ENCODE measurements at places on chromosomes 16 and 17. TPM values are rescaled to one million over a fixed set of nuclear protein-coding genes. Genes with fewer than 3 reads are reported as not detected.

- H3K27me3 ChIP-seq: no peaks in the 10 kb centered on the region
- no peak overlapping the region for H3K27ac ChIP-seq
- no peak overlapping the region for H3K4me3 ChIP-seq
- DNase-seq: no peak
- H3K36me3 ChIP-seq: no peaks in the 10 kb centered on the region
These were observed 18.9 kb downstream of the KCNJ18 start for GRCh38 chr17:21711182-21711581.

DNA sequence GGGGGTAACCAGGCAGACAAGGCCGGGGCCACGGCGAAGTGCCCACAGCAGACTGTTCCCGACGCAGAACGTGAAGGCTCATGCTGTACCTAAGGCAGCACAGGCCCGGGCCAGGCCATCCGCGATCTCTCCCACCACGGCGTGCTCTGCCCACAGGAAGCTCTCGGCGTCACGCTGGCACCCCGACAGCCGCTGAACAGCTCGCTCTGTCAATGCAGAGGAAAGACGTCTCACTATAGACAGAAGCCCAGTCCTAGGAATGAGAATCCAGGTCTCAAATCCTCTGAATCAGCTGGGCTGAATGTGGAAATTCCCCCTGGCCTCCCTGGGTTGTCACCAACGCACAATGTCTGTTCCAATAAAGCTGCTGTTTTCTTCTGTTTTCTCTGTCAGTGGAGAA lies 21.4 kb downstream of the SERPINF1 start:
- H3K27me3 ChIP-seq: no peaks in the 10 kb centered on the region
- peak overlapping the region; percentile 99 for H3K27ac ChIP-seq

- H3K27me3 ChIP-seq: no peaks in the 10 kb centered on the region
- H3K27ac ChIP-seq: no peak overlapping the region
- H3K4me1 ChIP-seq: peaks cover 65% of the 10 kb centered on the region
- no peak overlapping the region for H3K4me3 ChIP-seq
- no peak for DNase-seq
- no peaks in the 10 kb centered on the region for H3K36me3 ChIP-seq
These were observed 3.2 kb downstream of the DEXI start for GRCh38 chr16:10938796-10939648.

DNA sequence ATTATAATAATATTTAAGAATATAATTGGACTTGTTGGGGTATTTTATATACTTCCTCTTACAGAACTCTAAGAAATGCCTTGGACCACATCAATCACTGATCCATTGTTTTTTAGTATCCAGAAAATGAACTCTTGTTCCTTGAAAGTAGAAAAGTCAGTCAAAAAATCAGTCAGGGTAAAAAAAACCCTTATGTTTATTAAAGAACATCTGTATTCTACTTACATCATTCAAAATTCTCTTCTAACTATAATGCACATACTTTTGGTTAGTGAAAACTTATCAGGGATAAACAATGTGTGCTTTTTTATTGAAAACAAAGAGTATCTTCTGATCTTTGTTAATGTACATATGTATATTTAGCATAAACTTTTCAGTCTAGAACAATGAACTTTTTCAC lies 23.5 kb upstream of the CDR2 start:
- no peak overlapping the region for H3K4me3 ChIP-seq
- H3K36me3 ChIP-seq: no peaks in the 10 kb centered on the region
- no peak for DNase-seq
- H3K27ac ChIP-seq: peak overlapping the region; percentile 48
- H3K4me1 ChIP-seq: peaks cover 43% of the 10 kb centered on the region

DNA sequence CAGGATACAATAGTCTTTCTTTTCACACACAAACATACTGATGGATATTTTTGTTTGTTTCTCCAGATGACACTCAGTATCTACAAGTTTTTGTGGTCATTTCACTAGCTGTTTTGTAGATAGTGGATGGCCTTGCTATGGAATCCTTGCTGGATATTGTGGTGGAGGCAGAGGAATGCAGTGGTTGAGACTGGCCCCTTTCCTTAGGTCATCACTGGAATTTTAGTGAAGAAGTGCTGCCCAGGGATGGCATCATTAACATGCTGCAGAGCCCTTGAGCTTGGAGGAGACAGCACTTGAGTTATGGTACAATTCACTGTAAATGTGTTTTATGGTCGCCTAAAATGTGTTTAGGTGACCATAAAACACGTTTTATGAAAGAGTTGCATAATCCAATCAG lies 455.9 kb upstream of the HSBP1 start:
- no peak overlapping the region for H3K4me3 ChIP-seq
- H3K27me3 ChIP-seq: no peaks in the 10 kb centered on the region

- peak; percentile 88 for DNase-seq
- no peak overlapping the region for H3K27ac ChIP-seq
- H3K4me3 ChIP-seq: no peak overlapping the region
- no peaks in the 10 kb centered on the region for H3K4me1 ChIP-seq
- no peaks in the 10 kb centered on the region for H3K27me3 ChIP-seq
These were observed 128.6 kb downstream of the SOX9 start for GRCh38 chr17:72249441-72249840.

DNA sequence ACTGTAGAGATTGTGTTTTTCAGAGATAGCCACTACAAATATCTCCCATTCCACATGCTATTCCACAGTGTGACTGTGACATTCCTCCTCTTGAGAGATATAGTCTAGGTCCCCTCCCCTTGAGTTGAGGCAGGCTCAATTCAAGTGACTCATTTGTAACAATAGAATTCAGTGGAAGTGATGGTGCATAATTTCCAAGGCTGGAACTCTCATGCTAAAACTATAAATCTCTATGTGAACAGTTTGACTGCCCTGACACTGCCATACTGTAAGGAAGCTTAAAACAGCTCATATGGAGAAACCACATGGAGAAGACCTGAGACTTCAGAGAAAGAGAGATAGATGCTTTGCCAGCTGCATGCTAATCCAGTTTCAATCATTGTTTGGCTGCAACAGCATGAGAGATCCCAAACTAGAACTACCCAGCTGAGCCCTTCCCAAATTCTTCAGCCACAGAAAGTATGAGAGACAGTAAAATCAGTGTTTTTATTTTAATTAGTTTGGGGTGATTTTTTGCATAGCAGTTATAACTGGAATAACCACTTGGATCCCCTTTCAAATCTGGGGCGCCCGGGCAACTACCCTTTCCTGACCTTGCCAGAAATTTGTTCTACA lies 19.5 kb upstream of the CSNK2A2 start:
- H3K36me3 ChIP-seq: no peaks in the 10 kb centered on the region
- no peaks in the 10 kb centered on the region for H3K4me1 ChIP-seq
- no peak overlapping the region for H3K4me3 ChIP-seq
- DNase-seq: no peak
- no peaks in the 10 kb centered on the region for H3K27me3 ChIP-seq
- no peak overlapping the region for H3K27ac ChIP-seq

The CES3 gene
- total RNA-seq: 0.13 TPM

- H3K27ac ChIP-seq: no peak overlapping the region
- H3K36me3 ChIP-seq: no peaks in the 10 kb centered on the region
- no peaks in the 10 kb centered on the region for H3K4me1 ChIP-seq
- no peaks in the 10 kb centered on the region for H3K27me3 ChIP-seq
These were observed 5.0 kb downstream of the PIK3R6 start for GRCh38 chr17:8862213-8863056.

The GUCY2D gene
- not detected for total RNA-seq

- no peak for DNase-seq
- H3K27ac ChIP-seq: no peak overlapping the region
- H3K4me3 ChIP-seq: no peak overlapping the region
- no peaks in the 10 kb centered on the region for H3K27me3 ChIP-seq
These were observed 344 bp upstream of the SEPTIN12 start for GRCh38 chr16:4788489-4788889.

- no peaks in the 10 kb centered on the region for H3K27me3 ChIP-seq
- no peak overlapping the region for H3K27ac ChIP-seq
- no peak overlapping the region for H3K4me3 ChIP-seq
- no peak for DNase-seq
- no peaks in the 10 kb centered on the region for H3K36me3 ChIP-seq
These were observed 6.9 kb upstream of the KRT17 start for GRCh38 chr17:41631025-41631897.

- no peak overlapping the region for H3K27ac ChIP-seq
- no peaks in the 10 kb centered on the region for H3K36me3 ChIP-seq
- peaks cover 26% of the 10 kb centered on the region for H3K4me1 ChIP-seq
- no peak for DNase-seq
These were observed 83.8 kb upstream of the HNF1B start for GRCh38 chr17:37828651-37829124.

GRCh38 chr16:80198311-80199299 lies 342.2 kb upstream of the DYNLRB2 start:
- H3K36me3 ChIP-seq: no peaks in the 10 kb centered on the region
- H3K27ac ChIP-seq: no peak overlapping the region
- DNase-seq: no peak
- no peak overlapping the region for H3K4me3 ChIP-seq

DNA sequence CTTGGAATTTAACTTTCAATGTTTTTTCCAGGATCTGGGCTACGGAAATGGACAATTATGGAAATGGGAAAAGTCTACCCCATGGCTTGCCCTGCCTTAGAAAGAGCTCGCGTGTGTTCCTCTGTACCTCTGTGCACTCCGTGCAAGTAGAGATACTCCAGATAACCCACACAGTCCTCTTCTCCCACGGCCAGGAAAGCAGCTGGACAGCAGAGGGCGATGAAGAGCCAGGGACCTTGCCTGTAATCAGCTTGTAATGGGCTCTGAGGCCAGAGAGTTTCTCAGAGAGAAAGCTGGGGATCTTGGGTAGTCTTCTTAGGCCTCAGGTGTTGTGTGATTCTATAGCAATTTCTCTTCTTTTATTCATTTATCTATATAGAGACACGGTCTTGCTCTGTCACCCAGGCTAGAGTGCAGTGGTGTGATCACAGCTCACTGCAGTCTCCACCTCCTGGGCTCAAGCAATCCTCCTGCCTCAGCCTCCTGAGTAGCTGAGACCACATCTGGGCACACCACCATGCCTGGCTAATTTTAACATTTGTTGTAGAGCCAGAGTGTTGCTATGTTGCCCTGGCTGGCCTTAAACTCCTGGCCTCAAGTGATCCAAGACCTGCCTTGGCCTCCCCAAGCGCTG lies 2.4 kb upstream of the SOCS7 start:
- DNase-seq: peak; percentile 89
- H3K4me1 ChIP-seq: peaks cover 17% of the 10 kb centered on the region
- no peaks in the 10 kb centered on the region for H3K27me3 ChIP-seq
- H3K36me3 ChIP-seq: no peaks in the 10 kb centered on the region
- H3K27ac ChIP-seq: no peak overlapping the region
- H3K4me3 ChIP-seq: no peak overlapping the region

- H3K4me3 ChIP-seq: no peak overlapping the region
- H3K4me1 ChIP-seq: no peaks in the 10 kb centered on the region
- peaks cover 8% of the 10 kb centered on the region for H3K36me3 ChIP-seq
- H3K27me3 ChIP-seq: no peaks in the 10 kb centered on the region
- DNase-seq: no peak
These were observed 7.4 kb upstream of the CAPN15 start for GRCh38 chr16:519841-520687.

The MYH2 gene
- not detected for total RNA-seq

DNA sequence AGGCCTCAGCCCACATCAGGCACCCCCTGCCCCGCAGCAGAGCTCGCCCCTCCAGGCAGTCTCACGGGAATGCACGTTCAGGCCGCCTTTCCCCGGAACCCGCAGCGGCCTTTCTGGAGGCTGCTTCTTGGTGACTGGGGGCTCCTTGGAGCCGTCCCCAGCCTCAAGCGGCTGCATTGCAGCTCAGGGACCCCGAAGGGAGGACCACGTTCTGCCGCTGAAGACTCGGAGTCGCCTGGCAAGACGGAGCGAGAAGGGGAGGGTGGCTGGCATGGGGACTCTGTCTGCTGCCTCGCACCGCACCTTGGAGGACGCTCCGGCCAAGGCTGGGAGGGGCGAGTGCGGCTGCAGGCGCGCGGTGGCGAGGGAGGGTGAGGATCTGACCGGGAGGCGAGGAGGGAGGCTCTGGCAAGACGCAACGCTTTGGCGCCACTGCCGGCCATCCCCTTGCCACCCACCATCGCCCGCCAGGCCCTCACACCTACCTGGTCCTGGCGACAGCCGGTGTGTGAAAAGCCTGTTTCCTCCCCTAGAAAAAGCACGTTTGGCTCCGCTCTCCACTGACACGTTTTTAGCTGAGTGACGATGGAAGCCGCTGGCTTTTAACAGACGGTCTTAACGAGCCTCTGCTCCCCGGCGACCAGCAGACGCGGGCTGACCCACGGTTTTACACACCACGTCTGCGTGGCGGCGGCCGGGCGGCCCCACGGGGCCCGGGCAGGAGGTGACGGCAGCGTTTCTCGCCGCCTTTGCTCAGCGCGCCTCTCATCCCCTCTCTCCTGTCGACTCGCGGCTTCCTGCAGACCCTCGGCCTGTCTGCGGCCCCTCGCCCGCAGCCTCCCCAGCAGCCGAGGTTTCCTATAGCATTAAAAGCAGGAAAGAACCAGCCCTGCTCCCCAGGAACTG lies 16.7 kb upstream of the GNG13 start:
- H3K4me1 ChIP-seq: no peaks in the 10 kb centered on the region
- H3K4me3 ChIP-seq: no peak overlapping the region
- H3K27me3 ChIP-seq: peaks cover 13% of the 10 kb centered on the region
- H3K36me3 ChIP-seq: no peaks in the 10 kb centered on the region

The SLC6A4 gene
- 0.29 TPM for total RNA-seq

The TBC1D3B gene
- 3.9 TPM for total RNA-seq

Measured in thyroid gland (tissue), 4 donors.